ENCODE measurements at places on chromosomes 3 and 15.

DNA sequence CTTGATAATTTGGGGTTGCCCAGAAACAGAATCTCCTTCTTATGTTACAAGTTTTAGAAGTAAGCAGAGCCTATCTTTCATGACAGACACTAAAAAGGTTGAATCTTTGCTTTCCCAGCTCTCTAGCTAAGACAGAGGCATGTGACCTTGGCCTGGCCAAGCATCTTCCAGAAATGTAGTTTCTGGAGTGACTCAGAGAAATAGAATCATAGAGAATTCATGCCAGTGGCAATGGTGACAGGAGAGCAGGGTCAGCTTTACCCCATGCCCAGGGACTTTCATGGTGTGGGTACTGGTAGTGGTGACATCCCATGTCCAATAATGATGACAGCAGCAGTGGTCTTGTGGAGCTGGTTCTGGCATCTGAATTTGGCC lies 4.0 kb upstream of the PARP6 start:
- DNase-seq: no peak

GRCh38 chr3:135229018-135229495 lies 434.0 kb downstream of the EPHB1 start:
- no peak for DNase-seq

GRCh38 chr15:63763476-63764123 lies 70.1 kb downstream of the HERC1 start:
- no peak for DNase-seq

- no peak for DNase-seq
These were observed 210.5 kb downstream of the FGF12 start for GRCh38 chr3:192516820-192517219.

DNA sequence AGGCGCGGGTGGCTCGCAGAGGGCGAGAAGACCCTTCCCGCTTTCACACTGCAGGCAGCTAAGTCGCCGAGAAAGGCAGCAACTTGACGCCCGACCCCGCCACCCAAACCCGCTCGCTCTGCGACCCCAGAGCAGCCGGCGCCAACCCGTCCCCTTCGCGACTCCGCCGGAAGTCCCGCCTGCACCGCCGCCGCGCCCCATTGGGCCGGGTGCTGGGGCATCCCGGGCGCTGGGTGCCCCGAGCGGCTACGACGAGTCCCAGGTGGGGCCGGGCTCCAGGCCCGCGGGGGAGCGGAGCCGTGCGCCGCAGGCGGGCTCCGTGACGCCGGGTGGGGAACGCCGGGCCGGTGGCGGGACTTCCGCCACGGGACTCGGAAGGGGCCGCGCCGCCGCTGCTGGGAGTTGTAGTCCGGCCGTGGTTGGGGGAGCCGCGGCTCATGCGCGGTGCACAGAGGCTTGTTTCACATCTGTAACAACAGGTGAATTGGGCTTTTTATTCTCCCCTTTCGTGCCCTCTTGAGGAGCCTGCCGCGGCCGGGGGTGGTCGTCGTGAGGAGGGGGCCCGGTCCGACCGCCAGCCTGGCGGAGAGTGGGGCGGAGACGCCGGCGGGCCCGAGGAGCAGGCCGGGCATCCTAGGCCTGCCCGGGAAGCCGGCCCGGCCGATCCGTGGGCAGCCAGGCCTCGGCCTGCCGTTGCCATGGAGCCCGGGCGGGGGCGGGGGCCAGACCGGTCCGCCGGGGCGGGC lies at the start of gene DHX30:
Gene DHX30, plus strand, starts transcription at position 405 of the 746 bp plus-strand sequence. CDS start 7,546 bp downstream, outside the sequence.
- DNase-seq: peak; percentile 83

GRCh38 chr3:43001556-43002121 lies 22.5 kb downstream of the GASK1A start:
- no peak for DNase-seq

GRCh38 chr15:81485806-81486205 lies 111.8 kb upstream of the TMC3 start:
- no peak for DNase-seq

GRCh38 chr3:65950340-65951326 lies 88.1 kb downstream of the MAGI1 start:
- DNase-seq: no peak

DNA sequence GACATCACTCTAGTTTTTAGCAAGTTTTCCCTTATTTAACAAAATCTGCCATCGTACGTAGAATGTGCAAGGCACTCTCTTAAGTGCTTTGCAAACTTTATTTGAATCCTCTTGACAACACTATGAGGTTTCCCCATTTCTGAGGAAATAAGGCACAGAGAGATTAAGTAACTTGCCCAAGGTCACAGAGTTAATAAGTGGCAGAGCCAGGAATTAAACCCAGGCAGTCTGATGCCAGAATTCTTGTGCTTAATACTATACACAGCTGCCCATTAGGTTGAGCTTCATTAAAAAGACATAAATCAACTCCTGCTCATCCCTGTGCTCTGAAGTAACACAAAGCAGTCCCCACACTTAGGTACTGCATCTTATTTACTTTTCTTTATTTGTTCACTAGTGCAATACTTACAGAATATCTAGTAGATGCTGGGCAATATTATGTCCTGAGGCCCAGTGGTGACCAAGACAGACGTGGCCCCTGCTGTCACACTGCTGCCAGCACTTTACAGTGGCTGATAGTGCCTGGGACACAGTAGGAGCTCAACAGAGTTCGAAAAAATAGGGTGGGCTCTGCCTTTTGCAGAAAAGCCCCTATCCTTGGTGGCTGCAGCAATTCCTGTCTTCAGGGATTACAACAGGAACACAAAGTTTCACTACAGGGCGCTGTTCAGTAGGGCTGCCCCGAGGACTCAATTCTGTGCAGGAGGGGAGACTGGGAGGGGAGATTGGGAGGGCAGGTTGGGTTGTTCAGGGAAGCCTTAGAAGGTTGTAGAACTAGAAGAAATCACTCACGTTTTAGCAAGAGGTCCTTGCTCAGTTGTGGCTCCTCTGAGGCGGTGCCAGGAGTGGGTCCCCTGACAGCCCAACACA lies 138.3 kb upstream of the TPM1 start:
- DNase-seq: no peak

- no peak for DNase-seq
These were observed 19.7 kb downstream of the ANKRD63 start for GRCh38 chr15:40263024-40263754.

GRCh38 chr15:63986751-63987341 lies 59.4 kb downstream of the DAPK2 start:
- no peak for DNase-seq

DNA sequence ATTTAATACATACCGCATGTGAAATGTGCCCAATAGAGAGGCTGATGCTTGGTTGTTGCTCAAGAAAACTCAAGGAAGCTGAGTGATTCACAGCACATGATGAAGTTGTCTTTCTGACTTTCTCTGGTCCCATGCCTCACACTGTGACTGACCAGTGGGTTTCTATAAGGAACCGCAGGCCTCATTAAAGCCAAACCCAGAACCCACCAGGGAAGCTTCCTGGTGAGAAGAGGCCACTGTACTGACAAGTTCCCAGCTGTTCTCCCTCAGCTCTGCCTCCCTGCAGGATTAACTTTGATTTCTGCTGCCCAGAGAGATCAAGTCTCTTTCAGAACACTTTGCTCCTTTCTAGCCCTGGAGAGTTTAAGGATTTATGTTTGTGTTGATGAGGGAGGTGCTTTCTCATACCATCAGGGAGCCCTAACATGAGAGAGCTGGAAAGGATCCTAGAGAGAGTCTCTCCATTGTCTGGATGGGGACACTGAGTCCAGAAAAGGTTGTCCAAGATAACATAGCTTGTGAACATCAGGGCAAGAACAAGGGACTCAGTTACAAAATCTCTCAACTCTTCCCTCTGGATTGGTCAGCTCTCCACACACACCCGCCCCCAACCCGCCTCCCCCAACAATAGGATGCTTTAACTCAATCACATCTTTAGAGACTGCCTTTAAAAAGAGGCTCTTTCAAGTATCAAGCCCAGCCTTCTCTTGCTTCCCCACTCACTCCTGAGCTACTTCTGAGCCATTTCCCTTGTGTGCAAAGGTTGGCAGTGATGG lies 303.2 kb upstream of the TLE3 start:
- DNase-seq: no peak

- no peak for DNase-seq
These were observed 435.3 kb upstream of the KCNMB2 start for GRCh38 chr3:178100908-178101307.

GRCh38 chr3:134833453-134834163 lies 38.5 kb downstream of the EPHB1 start:
- DNase-seq: no peak

DNA sequence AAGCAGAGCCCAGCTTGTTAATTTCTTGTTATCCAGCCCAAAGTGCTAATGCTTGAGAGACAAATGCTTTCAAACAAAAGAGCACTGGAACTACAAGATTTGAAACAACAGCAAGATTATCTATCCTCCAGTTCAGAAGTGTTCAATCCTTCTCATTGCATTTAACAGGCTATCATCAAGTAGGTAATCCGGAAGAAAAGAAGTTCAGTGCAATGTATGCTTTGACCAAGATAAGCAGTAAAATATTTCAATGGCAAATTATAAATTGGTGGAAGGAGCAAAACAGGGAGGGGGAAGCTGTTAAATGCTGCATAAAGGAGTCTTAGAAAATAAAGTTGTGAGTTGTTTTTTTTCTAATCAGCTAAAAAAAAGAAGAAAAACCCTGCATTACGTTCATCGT lies 8.8 kb downstream of the LRIG1 start:
- DNase-seq: no peak

- no peak for DNase-seq
These were observed 86.8 kb upstream of the CMSS1 start for GRCh38 chr3:99730870-99731269.

- no peak for DNase-seq
These were observed 31.5 kb upstream of the MINAR1 start for GRCh38 chr15:79400650-79401049.

DNA sequence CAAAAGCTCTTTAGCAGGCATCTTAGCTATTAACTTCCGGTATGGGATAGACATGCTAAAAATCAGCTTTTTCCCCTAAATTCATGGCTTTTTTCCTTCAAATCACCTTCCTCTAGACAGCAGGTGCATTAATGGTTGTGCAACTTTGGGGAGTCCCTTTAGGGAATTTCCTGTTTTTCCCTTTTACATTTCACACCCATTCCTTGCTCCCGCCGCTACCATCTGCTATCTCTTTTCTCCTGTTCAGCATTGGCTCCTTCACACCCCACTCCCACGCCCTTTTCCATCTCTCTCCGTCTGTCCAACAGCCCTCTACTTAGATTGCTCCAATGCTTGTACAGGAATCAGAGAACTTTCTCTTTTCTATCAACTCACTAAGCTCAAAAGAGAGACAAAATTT lies 43.4 kb downstream of the FEZF2 start:
- DNase-seq: no peak

GRCh38 chr3:37243820-37244748 lies 69.7 kb upstream of the LRRFIP2 start:
- peak; percentile 9 for DNase-seq

GRCh38 chr3:125552401-125552800 lies 32.4 kb upstream of the SNX4 start:
- no peak for DNase-seq

DNA sequence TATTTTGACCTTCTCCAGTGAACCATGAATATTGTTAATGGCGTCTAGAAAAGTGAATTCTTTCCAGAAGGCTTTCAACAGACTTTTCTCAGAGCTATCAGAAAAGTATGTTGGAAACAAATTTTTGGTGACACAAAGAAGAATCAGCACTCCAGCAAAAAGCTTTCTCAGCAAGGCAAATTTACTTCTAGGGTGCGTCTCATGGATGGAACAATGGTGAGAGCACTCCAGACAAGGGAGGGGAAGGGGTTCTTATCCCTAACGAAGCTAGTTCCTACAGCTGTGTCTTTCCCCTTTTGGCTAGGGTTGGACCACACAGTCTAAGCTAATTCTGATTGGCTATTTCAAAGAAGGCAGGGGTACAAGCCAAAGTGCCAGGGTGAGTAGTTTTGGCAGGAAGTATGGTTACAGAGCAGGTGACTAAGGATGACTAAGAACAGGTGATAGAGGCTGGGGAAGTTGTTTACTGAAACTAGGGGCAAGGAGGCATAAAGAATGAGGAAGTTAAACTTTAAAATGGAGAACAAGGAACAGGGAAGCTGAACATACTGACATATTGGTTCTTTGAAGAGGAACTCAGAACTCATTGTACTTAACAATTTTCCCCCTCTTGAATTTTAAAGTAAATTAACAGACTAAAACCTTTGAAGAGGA lies 959.8 kb downstream of the NAALADL2 start:
- no peak for DNase-seq

DNA sequence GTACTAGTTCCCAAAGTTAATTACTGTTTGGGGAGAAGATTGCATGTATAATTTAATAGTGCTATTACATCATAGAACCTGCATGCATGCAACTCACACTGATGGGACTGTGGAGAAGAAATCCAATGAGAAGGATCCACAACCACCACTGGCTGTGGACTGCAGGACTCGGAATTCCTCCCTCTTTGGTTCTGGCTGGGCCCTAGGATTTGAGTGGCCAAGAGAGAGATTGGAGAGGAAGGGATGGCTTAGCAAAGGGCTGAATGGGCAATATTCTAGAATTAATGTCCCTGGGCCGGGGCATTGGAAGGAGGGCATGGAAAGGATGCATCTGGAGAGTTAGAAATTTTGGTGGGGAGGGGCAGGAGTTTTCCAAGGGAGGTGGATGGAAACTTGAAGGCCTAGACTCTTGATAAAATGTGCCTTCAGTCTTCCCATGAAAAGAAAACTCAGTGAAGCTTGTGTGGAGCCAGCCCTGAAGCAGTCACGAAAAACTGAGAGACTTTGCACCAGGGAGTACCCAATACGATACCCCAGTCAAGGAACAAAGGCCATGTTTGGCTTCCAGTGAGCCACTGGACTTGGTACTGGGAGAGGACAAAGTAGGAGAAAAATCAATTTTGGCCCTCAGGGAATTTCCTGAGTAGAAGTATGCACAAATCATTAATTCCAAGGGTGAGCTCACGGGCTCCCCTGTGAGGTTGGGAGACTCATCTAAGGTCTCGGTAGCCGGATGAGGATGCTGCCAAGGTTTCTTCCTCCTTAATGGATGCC lies 31.4 kb upstream of the TPM1 start:
- no peak for DNase-seq

DNA sequence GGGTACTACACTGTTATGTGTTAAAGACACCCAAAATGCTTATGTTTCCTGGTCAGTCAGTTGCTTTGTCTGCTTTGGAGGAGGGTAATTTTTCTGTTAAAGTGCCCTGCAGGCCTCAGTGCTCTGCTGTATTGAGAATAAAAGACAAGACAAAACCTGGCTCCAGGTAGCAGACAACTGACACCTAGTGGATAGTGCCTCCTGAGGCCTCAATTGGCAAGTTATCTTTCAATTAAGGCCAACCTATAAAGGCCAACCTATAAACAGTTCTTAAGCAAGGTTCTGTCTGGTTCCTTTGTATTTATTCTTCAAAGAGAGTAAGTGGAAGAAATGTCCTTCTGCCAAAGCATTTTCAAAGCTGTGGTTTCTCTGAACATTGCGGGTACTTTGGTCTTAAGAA lies 773.8 kb downstream of the MECOM start:
- no peak for DNase-seq

DNA sequence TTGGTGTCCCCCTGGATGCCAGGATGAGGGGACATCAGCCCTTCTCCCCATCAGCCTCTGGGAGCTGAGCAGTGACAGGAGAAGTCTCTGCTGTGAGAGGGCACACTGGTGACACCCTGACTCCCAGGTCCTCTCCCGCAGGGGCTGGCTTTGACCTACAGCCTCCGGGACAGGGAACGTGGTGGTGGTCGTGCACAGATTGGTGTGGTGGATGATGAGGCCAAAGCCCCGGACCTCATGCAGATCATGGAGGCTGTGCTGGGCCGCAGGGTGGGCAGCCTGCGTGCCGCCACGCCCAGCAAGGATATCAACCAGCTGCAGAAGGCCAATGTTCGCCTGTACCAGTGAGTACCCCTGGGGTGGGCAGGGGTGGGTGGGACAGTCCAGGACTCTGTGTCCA lies 6.8 kb downstream of the VILL start:
- DNase-seq: peak; percentile 1
